Naive thymus-derived CD8-positive, alpha-beta T cell (primary cell): ENCODE measurements at places on chromosomes 12 and 14. TPM values are rescaled to one million over a fixed set of nuclear protein-coding genes. Genes with fewer than 3 reads are reported as not detected.

Gene RPL10L
- not detected for polyA plus RNA-seq

Gene DCAF4
- 11.1 TPM for polyA plus RNA-seq

Gene CISTR
- polyA plus RNA-seq = not detected

Gene GNB3
- polyA plus RNA-seq = not detected

Gene TAS2R20
- 0.15 TPM for polyA plus RNA-seq

Gene ARHGEF25
- polyA plus RNA-seq = not detected

Gene PFKM
- polyA plus RNA-seq = 4.5 TPM

DNA sequence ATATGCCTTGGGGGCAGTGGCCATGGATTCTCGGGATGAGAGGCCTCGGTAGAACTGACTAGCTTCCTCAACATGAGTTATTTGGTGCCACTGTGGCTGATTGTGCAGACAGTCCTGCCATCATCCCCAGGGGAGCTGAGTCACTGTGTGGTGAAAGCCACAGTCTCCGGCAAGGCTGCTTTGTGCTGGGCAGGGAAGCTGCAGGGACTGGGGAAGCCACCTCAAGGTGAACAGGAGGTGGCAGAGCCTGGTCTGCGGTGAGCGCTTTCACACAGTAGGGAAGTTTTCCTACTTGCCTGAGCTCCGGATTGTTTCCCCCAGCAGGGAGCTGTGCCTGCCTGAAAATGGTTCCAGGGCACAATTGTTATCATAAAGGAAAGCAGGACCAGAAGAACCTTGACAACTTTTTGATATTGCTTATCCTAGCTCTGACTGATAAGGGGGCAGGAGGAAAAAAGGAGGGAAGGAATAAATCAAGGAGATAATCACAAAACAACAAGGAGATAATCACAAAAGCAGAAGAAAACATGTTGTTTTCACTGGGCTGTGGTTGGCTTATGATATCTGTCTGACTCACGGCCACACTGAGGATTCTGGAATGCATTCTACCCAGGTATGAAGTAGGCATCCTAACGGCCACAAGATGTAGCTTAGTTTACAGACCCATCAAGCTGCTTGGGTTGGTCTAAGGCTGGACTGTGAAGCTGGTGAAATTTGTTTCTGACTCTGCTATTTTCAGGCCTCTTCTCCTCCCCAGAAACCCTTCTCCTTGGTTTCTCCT is 32.2 kb upstream of the GNG2 start:
- DNase-seq = peak; percentile 42

GRCh38 chr14:99535448-99535847 is 54.2 kb downstream of the CCNK start:
- no peak for DNase-seq

GRCh38 chr12:114393569-114393968 is 12.4 kb downstream of the TBX5 start:
- DNase-seq = no peak

GRCh38 chr12:75759842-75760572 is 248.6 kb upstream of the KRR1 start:
- DNase-seq = no peak

- DNase-seq = no peak
Observed at GRCh38 chr12:87439990-87440827, 589.0 kb downstream of the C12orf50 start.

DNA sequence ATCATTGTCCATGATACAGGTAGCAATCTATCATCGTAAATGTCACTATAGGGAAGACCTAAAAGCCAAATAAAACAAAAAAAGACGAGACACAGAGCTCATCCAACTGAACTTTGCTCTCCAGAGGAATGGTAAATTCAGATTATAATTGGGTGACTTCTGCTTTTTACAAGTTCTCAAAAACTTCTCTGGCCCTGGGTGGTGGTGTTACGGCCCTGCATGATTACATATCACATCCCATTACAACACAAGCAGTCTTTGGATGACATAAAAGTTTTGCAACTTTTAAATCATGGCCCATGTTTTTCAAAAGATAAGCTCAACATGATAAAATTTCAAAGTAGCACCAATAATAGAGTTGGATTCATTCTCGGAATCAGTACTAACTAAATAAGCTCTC is 299.6 kb downstream of the DIO2 start:
- no peak for DNase-seq
